ENCODE measurements at places on chromosomes 2 and 18.
A peak's percentile ranks its signal among the peaks of the same experiment; 100 is the strongest.

DNA sequence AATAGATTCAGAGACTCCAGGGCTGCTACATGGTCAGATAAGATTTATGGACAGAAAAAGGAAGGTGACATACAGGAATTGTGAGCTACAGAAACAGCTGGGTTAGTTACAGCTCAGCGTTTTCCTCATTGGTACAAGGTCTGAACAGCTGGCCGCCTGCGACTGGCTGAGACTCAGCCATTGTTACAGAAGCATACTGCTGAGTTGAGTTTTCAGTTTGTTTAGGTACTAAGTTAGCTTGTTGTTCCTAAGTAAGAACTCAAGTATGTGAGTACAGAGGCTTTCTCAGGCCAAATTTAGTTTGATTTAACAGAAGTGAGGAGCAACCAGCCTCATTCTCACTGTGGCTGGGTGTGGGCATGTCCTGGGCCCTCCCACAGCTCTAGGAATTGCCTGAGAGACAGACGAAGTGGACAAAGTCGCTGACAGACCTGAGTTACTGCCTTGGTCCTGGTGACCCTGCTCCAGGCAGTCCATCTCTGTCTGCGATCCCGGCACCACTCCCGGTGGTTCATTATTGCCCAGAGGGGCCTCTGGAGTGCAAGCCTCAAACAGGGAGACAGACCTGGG lies 27.8 kb upstream of the RHOB start:
- DNase-seq: no peak

GRCh38 chr2:99863903-99864270 lies 278.5 kb downstream of the AFF3 start:
- DNase-seq: no peak

- peak; percentile 67 for DNase-seq
These were observed 23.6 kb downstream of the FZD5 start for GRCh38 chr2:207746131-207746530.

DNA sequence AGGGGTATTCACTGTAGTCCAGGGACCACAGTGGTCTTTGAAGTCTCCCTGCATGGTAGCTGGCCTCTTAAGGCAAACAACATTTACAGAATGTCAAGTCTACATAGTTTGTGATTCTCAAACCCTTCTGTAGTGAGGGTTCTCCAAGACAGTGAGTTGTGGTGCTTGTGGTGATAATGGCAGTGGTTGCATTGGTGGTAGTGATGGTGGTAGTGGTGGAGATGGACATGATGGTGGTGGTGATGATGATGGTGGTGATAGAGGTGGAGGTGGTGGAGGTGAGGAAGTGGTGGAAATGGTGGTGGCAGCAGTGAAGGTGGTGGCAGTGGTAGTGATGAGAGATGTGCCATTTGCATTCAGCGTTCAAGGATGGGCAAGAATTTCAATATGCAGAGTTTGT lies 104.9 kb downstream of the TACR1 start:
- no peak for DNase-seq

DNA sequence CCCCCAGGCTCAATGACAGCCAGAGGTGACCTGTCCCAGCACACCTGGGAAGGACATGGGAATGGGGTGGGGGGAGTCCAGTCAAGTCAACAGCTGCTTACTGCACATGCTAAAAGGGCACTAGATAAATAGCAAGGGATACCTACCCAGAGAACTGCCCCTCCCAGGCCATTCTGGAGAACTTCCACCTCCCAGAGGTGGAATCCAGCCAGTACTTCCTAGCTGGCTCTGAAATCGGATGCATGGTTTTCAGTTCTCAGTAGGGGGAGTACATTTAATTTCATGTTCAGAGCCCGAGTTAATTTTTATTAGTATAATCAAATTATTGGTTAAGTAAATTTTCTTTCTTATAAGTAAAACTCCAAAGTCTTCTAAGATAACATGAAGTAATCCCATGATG lies 28.9 kb upstream of the ITGA6 start:
- DNase-seq: no peak

GRCh38 chr2:237737196-237737865 lies 61.2 kb upstream of the RBM44 start:
- no peak for DNase-seq

GRCh38 chr2:39732482-39732881 lies 46.6 kb downstream of the THUMPD2 start:
- DNase-seq: no peak

DNA sequence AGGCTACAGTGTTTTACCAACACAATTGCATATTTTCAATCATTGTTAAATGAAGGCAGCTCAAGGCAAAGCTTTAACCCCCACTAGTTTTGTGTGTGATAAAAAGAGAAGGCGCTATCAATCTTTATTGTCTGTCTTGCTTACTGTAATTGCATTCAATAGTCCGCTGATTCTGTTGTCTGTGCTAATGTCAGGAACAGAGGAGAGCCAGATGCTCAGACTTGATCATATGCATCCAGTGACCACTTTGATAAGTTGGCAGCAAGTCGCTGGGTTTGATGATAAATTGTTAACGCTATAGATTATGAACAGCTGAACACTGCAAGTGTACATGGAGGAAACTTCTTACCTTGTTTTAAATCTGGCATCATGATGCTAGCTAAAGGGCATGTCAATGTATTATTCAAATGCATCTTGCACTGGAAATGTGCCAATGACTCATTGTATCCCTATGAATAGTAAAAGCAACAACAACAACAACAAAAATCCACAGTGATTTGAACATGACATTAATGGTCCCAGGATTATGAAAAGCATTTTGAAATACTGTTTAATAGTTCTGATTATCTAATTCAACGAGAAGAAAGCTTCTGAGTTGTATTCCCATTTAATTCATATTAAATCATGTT lies 423.5 kb upstream of the FANCL start:
- DNase-seq: no peak

DNA sequence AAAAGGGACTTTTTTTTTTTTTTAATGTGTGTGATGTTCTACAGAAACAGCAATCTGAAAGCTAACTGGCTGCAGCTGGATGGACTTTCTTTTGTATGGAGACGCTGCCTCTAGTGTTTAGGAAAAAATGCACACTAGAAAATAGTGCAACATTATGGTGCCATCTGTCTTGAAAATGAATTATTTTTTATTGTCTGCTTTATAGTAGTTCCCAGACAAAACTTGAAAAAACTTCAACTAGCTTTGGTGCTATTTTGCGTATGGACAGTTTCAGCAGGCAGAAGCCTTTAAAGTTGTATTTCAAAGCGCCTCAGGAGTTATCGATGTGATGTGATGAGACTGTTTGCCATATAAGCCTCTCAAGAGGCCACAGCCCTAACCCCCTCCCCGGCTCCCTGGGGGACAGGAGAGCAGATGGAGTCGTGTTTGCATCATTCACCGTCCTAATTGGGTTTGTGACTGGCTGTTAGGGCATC lies 86.9 kb downstream of the LTBP1 start:
- DNase-seq: peak; percentile 34

GRCh38 chr18:10841203-10841602 lies 308.2 kb downstream of the PIEZO2 start:
- DNase-seq: no peak

- DNase-seq: no peak
These were observed 351.2 kb upstream of the DLGAP1 start for GRCh38 chr18:4806331-4806730.

DNA sequence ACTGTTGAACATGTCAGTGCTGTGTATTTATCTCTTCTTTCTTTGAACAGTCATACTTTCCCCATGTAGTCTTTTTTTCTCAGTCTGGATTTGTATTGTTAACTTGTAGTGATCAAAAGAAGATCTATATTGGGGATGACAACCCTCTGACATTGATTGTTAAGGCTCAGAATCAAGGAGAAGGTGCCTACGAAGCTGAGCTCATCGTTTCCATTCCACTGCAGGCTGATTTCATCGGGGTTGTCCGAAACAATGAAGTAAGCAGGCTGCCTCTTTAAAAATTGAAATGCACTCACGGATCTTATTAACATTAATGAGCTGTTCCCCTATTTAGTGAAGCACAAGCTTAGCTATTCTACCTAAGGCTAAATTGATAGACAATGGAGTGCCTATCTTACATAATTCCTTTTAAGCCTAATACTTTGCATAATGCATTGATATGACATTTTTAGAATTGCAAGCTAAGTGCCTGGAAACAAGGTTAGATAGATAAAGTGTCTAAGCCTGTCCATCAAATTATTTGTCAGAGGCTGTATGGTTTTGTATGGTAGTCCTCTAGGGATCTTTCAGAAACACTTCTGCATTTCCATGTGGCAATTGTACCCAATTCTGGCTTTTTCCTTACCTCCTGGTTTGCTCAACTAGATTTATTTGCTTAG lies 29.3 kb upstream of the FAM171B start:
- no peak for DNase-seq

DNA sequence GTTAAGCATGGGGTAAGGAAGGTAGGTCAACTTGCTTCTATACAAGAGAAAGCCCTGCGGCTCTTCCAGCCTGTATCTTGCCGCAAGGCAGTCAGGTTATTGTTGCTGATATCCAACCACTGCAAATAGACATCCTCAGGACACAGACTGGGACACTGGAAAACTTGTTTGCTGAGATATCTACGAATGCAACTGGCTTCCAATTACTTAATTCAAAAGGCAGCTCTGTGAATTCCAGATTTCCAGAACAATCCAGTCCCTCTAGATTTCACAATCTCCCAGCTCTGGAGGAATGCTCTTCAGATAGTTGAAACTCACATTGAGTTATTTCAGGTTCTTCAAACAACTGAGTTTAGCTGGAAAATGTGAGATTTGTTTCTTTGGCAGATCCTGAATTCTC lies 34.6 kb upstream of the SP9 start:
- DNase-seq: no peak

DNA sequence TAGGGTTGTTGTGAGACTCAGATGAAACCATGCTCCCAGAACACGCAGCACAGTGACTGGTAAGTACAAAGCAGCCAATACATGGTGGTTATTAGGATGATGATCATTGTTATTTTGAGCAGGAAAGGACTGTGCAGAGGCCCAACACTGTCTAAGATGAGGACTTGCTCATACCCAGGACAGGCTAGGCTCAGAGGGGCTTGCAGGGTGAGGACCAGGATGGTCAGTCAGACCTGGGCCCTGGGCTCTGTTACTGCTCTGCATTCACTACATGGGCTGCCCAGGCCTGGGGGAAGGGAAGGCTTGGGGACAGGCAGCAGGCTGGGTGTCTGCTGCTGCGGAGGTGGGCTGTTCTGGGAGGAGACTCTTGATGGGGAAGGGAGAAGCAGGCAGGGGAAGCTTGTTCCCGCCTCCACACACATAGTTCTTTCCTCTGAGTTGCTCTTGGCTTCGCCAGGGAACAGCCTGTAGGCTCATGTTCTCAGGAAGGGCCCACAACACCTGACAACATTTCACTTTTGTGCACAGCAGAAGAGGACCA lies 17.5 kb downstream of the CAPN13 start:
- no peak for DNase-seq

GRCh38 chr2:122610948-122611609 lies 855.6 kb downstream of the TSN start:
- no peak for DNase-seq

DNA sequence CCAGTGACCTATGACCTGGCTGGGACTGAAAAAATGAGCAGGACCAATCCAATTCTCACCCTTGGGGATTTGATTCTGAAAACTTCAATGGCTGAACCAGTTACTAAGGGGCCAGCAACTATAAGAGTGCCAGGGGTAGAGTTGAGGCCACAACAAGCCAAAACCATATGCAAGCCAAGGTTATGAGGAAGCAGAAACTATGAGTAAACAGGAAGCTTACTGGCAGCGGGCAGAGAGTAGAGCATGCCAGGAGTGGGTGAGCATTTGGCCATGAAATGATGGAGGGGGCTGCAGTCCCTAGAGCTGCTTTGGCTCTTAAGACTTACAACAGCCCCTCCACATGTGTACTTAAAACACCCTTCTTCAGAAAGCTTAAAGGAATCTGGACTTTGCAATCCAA lies 82.4 kb downstream of the RBMS1 start:
- no peak for DNase-seq

- DNase-seq: peak; percentile 29
These were observed 201.5 kb upstream of the SLC35G4 start for GRCh38 chr18:11407940-11408339.

- DNase-seq: no peak
These were observed 16.9 kb downstream of the GPR75 start for GRCh38 chr2:53842891-53843290.

- DNase-seq: no peak
These were observed 189.4 kb upstream of the RND3 start for GRCh38 chr2:150676747-150677383.

GRCh38 chr2:106531676-106532214 lies 44.6 kb downstream of the CD8B2 start:
- DNase-seq: no peak

GRCh38 chr2:167345559-167345958 lies 457.3 kb downstream of the XIRP2 start:
- no peak for DNase-seq

DNA sequence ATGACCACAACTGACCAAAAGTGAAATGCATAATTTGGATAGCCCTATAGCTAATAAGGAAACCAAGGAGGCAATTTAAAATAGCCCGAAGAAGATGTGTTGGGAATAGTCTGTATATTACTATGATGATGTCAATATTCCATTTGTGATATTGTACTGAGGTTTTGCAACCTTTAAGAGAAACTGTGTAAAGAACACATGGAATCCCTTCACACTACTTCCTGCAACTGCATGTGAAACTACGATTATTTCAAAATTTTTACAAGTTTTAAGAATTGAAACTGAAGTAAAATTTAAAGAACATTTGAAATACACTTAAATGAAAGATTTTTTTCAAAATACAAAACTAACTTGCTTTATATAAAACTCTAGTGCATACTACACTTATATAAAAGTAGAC lies 504.3 kb upstream of the ID2 start:
- no peak for DNase-seq

- DNase-seq: no peak
These were observed 36.8 kb downstream of the ATF2 start for GRCh38 chr2:175131252-175131651.

- no peak for DNase-seq
These were observed 459.5 kb upstream of the CDH20 start for GRCh38 chr18:60873708-60874107.

- DNase-seq: no peak
These were observed 305.2 kb upstream of the UBE2E3 start for GRCh38 chr2:180675170-180675569.

DNA sequence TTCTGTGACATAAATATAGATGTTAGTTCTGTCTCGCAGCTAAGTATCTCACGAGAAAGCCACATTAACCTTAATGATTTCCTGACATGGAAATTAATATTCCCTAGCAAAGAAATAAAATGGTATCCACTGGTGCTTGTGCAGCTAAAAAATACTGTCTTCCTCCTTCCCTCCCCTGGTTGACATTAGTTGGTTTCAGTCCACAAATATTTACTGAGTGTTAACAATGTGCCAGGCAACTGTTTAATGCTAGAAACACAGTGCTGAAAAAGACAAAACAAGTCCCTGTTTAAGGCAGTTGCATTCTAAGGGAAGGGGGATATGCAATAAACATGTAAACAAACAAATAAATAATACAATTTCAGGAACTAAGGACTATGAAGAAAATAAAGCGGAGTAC lies 44.2 kb upstream of the VPS54 start:
- no peak for DNase-seq

DNA sequence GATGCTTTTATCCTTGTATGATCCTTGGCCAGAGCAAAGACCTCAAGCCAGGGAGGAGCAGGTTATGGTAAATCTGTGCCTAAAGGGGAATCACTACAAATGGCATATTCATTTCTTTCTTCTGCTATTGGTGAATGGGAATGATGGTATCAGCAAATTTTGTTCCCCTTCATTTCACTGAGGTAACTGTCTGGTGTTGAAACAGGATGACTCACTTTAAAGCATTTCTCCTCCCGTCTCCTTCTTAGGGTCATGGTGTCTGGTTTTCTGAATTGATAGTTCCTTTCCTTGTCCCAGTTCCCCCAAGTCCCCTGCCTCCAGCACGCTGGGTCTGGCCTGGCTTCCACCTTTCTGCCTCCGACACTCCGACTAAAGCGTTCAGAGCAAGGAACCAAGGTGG lies 109.2 kb downstream of the MREG start:
- DNase-seq: peak; percentile 23

Measured in HTR-8/SVneo (cell line).